ENCODE measurements at places on chromosomes 2 and 18.

DNA sequence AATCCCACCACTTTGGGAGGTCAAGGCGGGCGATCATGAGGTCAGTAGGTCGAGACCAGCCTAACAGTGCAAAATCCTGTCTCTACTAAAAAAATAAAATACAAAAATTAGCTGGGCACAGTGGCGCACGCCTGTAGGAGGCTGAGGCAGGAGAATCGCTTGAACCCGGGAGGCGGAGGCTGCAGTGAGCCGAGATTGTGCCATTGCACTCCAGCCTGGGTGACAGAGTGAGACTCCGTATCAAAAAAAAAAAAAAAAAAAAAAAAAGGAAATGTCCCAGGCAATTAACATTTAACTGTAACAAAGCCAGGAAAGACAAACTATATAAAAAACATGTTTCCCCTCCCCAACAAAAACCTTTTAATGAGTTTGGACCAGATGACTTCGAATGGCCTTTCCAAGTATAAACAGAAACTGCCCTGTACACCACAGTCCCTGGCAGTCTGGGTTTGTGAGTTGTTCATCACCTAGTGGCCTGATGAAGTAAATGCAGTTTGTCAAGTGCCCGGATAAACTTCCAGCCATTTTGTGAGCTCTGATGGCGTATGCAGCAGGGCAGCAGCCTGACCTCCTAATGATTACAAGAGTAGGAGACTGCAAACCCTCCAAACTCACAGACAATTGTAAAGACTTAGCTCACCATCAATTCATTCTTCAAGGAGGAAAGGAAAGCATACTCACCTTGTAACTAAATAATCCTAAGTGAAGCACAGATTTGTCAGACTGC lies 16.6 kb upstream of the PCBP1 start:
- peak; percentile 86 for DNase-seq

DNA sequence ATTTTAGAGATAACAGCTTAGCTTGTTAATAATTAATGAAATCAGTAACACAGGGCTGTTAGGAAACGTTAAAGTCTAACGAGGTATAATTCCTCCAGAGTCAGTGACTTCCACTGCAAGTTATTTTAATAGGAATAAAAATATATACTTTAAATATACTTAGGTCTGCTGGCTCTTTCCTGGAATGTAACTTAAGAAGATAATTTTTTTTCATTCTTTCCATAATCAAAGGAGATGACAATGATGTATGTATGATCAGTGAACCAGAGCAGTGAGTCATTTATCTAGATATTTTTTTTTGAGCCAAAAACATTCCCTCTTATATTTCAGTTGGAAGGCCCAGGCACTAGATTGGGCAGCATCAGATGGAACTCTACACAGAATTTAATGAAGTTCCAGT lies 104.2 kb upstream of the LYPD1 start:
- DNase-seq, result peak; percentile 31

GRCh38 chr2:50356858-50357257 lies 675.1 kb downstream of the NRXN1 start:
- no peak for DNase-seq

DNA sequence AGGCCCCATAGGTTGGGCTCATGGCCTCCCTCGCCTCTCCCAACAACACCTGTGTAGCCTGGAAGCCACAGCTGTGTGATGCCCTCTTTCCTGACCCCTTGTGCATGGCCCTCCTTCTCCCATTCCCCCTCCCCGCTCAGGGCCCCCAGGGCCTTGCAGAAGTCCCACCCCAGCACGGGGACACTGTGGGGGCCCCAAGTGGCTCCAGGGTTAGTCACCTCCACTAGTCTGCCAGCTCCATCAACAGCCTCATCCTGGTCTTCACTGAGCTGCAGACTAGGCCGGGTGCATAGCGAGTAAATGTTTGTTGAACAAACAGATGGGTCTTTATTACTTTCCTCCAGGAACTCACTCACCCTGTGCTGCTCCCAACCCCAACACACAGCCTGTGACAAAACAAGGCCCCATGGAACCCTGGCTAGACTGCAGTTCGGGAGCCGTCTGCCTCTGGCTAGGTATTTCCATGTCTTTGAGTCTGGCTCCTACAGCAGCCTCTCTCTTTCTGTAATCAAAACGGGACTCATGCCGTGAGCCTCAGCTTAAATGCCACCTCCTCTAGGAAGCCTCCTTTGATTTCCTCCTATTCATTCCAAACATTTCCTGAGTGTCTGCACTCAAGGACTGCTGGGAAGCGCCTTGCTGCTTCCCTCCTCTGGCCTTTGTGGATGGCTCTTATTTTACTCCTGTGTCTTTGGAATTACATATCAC lies 109.9 kb upstream of the ID2 start:
- no peak for DNase-seq

DNA sequence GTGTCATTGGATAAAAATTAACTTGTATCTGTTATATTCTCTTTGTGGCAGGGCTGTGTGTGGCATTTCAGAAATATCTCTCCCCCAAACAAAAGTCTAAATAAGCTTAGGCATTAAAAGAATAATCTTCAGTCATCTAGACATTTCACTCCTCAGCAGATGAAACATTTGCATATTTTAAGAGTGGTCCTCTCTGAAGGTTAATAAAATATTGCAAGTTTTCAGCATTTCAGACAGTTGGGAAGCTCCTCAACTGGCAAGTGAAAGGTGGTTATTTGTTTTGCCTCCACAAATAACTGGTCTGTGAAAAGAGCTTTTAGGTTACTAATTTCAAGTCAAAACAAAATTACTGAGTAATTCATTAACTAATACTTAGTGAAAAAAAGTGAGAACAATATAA lies 462.6 kb downstream of the EPHA4 start:
- peak; percentile 41 for DNase-seq

GRCh38 chr2:206993964-206994363 lies 54.6 kb downstream of the CPO start:
- peak; percentile 79 for DNase-seq
